Ovary (tissue), 10 donors: ENCODE measurements at places on chromosomes 1 and 21.

DNA sequence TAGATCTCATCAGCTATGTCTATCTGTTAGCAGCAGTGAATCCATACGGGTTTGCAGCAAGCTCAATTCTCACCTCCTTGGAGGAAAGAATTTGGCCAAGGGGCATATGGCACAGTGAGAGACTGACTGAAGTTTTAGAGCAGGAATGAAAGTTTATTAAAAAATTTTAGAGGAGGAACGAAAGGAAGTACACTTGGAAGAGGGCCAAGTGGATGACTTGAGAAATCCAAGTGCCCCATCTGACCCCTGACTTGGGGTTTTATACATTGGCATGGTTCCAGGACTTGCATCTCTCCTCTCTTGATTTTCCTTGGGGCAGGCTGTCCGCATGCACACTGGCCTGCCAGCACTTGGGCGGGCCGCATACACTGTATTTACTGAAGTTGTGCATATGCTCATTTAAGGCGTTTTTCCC is 9.2 kb upstream of the OSBPL9 start:
- DNase-seq = no peak

- no peak for DNase-seq
Observed at GRCh38 chr1:235244974-235245592, 82.9 kb downstream of the ARID4B start.

- DNase-seq = no peak
Observed at GRCh38 chr1:206021008-206021625, 2.6 kb downstream of the CTSE start.

GRCh38 chr1:171173069-171173468 is 12.0 kb upstream of the FMO2 start:
- DNase-seq = no peak

DNA sequence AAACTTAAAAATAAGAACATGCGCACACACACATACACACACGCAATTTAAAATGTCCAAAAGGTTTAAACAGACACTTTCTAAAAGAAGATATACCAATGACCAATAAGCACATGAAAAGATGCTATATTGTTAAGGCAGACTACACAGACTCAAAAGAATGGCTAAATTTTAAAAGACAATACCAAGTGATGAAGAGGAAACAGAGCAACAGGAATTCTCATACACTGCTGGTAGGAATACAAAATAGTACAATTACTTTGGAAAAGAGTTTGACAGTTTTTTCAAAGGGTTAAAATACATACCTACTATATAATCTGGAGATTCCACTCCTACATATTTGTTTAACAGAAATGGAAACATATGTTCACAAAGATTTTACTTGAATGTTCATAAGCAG is 239.6 kb upstream of the SAMSN1 start:
- DNase-seq = no peak

DNA sequence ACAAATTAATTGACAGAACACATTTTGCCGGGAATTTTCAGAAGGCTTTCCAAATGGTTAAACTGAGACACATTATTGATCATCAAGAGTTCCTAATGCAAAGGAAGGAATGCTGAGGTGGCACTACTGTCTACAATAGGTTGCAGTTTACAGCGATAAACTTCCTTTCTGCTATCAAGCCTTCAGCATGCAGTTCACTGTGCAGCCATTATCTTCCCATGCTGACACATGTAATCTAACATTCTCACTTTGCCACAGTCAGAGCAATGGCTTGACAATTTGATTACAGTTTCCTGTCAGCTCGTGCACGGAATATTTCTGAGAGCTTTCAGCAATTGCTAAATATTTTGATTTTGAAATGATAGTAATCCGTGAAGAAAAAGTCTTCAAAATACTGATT is 166.9 kb upstream of the PRMT6 start:
- DNase-seq = no peak

GRCh38 chr1:25959611-25960010 is 38.3 kb downstream of the PAFAH2 start:
- no peak for DNase-seq

GRCh38 chr21:38284216-38284615 is 27.4 kb downstream of the KCNJ15 start:
- DNase-seq = no peak

- DNase-seq = peak; percentile 67
Observed at GRCh38 chr1:163174524-163175437, 27.9 kb downstream of the RGS5 start.

DNA sequence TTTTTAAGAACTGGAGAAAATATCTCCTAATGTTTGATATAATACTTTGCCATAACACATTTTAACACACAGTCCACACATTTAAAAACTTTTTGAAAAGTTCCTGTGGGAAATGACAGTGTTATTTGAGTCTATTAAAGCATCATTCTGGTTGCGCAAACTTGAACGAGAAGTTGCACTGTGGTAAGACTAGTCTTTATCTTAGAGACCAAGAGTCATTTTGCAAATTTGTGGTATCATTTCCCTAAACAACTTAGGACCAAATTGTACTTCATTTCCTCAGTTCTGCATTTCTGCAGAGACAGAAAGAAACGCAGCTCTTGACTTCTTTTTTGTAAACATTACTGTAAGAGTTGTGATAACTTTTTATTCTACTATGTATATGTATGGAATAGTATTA is at the start of gene RGS18:
Gene RGS18 (plus strand): TSS at position 282 of the 400 bp plus-strand sequence. CDS start 176 bp downstream, outside the sequence.
- DNase-seq = no peak

GRCh38 chr1:44347280-44347679 is 7.8 kb downstream of the ERI3 start:
- no peak for DNase-seq

DNA sequence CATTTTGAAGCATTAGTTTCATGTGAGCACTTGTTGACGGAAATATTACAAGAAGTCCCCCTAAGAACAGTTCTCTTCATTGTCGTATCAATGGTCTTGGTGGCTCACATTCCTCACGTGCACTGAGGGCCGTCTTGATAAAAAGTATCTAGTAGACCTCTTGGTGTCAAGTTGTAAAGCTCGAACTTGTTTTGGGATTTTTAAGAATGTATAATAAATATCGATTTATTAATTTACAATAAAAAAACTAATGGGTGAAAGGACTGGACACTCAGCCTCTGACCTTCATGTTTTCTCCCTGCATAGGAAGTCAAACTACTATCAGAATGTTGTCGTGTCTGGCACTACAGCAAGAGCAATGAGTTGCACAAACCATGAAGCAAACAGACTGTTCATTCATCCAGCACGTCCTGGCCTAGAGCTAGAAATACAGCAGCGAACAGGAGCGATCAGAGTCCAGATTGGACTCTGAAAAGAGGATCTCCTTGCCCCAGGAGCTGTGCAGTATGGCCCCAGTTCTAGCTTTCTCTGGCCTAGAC is 319.2 kb downstream of the SMYD3 start:
- DNase-seq = no peak
